HCEC 1CT (cell line): ENCODE measurements at places on chromosomes 6 and 20.

- peak; percentile 18 for DNase-seq
Observed at GRCh38 chr6:151452750-151453427, 963 bp upstream of the RMND1 start.

- no peak for DNase-seq
Observed at GRCh38 chr6:152240436-152240835, 396.7 kb downstream of the SYNE1 start.

DNA sequence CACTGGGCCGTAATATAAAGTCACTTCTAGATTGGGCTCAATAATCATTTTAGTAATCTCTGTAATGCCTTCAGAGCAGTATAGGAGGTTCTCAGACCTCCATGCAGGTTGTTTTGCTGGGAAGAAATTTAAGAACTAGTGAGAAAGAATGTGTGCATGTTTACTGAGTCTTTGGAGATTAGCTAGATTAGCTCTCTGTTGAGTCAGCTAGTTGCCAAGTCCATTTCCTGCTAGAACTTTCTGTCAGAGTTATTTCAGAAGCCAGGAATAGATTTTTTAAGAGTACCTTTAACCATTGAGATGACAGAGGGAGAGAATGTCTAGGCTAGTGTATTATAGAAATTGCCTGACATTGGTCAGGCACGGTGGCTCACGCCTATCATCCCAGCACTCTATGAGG lies 33.3 kb downstream of the ORC3 start:
- peak; percentile 4 for DNase-seq

DNA sequence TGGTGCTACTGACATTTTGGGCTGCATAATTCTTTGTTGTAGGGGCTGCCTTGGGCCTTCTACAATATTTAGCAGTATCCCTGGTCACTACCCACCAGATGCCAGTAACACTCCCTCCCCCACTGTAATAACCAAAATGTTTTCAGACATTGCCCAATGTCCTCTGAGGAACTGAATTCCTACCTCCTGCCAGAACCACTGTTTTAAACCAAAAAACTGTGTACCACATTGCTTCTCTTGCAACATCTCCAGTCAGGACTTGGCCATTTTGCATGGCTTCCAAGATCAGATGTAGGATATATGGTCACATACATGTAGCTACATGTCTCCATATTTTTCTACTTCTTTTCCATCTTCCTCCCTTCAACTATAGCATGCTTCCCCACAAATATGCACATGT lies 97.4 kb upstream of the IFNGR1 start:
- no peak for DNase-seq

DNA sequence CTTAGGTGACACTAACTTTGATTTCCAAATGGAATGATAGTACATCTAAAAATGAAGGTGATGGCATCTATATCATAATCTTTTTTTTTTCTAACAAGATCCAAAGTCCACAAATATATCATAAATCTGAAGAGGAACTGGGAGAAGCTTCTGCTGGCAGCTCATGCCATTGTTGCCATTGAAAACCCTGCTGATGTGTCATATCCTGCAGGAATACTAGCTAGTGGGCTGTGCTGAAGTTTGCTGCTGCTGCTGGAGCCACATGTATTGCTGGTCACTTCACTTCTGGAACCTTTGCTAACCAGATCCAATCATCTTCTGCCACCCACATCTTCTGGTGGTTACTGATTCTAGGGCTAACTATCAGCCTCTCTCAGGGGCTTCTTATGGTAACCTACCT lies 27.4 kb upstream of the KHDC1 start:
- peak; percentile 41 for DNase-seq

DNA sequence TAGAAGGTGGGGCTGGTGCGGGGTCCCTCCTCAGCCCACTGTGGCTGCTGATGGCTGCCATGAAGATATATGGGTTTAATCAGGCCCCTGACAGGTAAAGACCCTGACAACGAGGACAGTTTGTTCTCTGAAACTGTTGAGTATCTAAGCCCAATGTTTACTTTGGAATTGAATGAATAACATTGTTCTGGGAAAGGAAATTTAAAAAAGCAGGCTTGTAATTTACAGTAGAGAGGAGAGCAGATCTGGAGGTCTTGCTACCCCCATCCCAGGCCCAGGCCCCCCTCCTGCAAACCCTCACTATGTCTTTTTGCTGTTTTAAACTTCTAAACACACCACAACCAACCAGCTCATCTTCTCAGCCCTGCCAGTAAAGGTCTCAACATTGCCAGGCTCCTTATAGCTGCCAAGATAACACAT lies 171.3 kb downstream of the CDC5L start:
- no peak for DNase-seq

GRCh38 chr6:32843331-32843978 lies 392 bp downstream of the PSMB8 start:
- no peak for DNase-seq

- DNase-seq, result no peak
Observed at GRCh38 chr20:51574248-51575033, 31.9 kb upstream of the NFATC2 start.

DNA sequence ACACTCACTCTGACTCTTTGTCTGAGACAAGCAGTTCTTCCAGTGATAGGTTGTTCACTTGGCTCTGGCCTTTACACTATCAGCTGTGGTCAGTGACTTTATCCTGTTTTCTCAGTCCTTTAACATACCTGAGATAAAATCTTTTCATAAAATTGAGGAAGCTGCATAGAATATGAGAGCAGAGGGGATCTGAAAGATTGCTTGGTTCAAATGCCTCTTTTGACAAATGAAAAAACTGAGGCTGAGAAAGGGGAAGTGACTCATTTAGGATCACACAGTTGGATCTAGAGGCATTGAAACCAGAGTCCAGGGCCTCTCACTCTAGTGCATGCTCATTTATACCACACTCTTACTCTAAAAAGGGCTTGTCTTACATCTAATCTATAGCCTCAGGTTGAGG lies 277.0 kb upstream of the TBX18 start:
- peak; percentile 5 for DNase-seq

GRCh38 chr6:13494137-13494536 lies 6.7 kb upstream of the GFOD1 start:
- DNase-seq, result no peak

DNA sequence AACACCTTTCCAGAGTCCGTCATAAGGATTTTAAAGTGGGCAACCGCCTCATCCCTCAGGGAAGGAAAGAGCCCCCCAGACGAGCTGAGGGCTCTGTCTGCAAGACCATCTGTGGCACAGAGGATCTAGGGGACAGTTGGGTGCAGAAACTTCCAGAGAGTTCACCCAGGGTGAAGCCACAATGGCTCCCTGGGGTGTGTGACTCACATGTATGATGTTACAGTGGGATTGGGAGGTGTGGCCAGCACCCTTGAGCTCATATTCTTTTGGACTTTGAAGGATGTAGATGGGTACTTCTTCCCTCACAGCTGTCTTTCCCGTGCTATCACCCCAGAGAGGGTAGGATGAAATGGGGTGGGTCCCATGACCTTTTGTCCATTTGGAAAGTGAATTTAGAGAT lies 95.5 kb downstream of the NCR2 start:
- peak; percentile 79 for DNase-seq

GRCh38 chr6:70336996-70337742 lies 34.3 kb upstream of the COL9A1 start:
- no peak for DNase-seq

DNA sequence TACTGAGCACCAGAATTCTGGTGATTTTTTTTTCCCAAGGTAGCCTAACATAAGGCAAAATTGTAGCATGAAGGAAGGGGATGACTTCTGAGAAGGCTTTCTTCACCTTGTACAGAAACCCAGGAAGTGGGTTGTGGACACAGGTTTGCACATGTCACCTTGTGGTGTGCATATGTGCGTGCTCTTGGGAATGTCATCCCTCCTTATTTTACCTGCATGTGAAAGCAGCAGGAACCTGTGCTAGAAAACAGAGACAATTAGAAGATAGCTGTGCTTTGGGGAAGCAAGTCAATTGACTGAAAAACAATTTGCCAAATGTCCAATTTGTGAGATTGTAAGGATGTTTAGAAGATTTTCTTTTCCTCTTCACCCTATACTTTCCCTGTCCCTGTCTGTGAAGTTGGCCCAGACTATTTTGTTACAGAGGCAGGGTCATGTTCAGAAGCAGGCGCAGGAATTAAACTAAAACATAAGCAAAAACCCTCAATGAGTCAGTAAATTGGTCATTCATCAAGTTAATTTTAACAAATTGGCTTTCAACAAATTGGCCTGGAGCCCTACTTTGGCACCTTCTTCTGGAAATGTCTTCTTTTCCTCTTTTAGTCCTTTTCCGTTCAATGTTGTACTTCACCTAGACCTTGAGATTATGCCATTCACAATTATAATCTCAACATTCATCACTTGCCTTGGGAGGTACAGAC lies 261.2 kb downstream of the ADGB start:
- no peak for DNase-seq

DNA sequence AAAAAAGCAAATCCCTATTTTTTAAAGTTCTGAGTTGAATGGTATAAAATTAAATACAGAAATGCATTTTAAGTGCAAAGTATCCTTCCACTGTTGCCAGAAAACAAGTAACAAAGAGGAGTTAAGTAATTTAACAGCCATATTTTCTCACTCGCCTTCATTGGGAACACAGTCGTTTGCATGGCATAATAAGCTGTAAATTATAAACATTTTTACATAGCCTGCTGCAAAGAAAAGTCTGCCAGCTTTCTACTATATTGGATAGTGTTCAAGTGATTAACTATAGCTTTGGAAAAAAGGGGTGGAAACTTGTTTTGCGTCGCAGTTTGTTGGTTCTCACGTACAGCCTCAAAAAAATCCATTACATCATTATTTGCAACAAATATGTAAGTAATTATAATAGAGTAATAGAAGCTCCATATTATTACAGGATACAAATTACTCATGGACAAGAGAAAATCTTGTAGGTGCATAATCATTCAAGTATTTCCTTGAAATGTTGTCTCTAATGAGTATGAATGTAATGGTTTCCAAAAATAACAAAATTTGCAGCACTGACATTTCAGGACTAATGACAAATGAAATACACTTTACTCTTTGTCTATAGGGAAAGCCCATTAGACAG lies 139.3 kb downstream of the PDSS2 start:
- DNase-seq, result peak; percentile 78

GRCh38 chr6:25166955-25167748 lies 112.0 kb upstream of the CARMIL1 start:
- no peak for DNase-seq

DNA sequence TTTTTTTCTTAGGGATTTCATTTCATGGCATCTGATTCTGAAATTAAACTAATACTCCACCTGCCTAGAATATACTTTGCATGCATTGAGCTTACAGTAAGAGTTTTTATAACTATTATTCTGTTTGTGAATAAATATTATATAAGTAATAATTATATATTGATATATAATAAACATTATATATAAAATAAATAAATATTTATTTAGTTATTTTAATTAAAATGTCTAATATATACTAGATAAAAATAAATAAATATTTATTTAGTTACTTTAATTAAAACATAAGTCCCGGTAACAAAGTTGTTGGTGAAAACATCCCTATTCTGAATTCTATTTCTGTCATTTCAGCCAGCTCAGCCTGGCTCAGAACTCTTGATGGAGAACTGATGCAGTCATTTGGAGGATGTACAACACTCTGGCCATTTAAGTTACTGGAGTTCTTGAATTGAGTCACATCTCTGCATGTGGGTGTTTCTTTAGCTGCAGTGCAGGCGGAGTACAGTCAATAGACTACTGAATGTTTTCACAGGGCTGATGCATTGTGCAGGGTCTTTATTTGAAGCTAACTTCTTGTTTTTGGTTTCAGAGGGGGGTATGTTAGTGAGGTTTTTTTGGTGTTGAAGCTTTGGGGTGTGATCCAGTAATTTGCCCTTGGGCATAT lies 508.9 kb upstream of the ADGRB3 start:
- DNase-seq, result no peak

- DNase-seq, result no peak
Observed at GRCh38 chr6:36542041-36542440, 5.2 kb downstream of the STK38 start.

DNA sequence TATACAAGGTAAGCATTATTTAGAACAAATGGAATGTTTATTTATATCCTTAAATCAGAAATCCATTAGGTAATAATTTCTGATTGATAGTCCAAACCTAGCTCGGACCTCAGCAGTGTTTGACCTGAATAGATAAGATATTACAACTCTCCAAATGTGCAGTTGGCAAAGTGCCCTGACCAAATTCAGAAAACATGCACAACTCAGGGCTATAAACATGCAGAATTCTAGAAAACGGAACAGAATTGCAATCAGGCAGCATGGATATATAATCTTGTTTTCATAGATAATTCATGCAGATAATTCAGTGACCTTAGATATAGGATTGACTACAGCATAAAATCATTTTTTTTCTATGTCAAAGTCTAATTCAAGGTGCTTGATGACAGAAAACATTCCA lies 626.6 kb upstream of the CITED2 start:
- DNase-seq, result no peak

GRCh38 chr20:36145877-36146707 lies 8.4 kb upstream of the EPB41L1 start:
- no peak for DNase-seq

DNA sequence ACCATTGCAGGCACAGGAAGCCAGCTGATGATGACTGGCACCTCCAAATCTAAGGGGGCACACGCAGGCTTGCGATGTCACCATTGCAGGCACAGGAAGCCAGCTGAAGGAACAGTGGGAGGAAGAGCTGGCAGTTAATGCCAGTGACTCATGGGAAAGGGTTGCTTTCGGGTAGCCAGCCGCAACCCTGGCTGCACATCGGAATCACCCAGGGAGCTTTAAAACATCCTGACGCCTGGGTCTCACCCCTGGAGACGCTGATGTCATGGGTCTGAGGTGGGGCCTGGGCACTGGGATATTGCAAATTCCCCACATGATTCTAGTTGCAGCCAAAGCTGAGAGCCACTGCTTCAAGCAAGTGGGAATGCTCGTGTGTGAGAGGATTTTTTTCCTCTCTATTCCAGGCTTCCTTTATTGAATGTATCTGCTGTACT lies 16.1 kb upstream of the CCN6 start:
- peak; percentile 87 for DNase-seq

GRCh38 chr20:1805161-1805581 lies 90.0 kb upstream of the SIRPA start:
- DNase-seq, result no peak

DNA sequence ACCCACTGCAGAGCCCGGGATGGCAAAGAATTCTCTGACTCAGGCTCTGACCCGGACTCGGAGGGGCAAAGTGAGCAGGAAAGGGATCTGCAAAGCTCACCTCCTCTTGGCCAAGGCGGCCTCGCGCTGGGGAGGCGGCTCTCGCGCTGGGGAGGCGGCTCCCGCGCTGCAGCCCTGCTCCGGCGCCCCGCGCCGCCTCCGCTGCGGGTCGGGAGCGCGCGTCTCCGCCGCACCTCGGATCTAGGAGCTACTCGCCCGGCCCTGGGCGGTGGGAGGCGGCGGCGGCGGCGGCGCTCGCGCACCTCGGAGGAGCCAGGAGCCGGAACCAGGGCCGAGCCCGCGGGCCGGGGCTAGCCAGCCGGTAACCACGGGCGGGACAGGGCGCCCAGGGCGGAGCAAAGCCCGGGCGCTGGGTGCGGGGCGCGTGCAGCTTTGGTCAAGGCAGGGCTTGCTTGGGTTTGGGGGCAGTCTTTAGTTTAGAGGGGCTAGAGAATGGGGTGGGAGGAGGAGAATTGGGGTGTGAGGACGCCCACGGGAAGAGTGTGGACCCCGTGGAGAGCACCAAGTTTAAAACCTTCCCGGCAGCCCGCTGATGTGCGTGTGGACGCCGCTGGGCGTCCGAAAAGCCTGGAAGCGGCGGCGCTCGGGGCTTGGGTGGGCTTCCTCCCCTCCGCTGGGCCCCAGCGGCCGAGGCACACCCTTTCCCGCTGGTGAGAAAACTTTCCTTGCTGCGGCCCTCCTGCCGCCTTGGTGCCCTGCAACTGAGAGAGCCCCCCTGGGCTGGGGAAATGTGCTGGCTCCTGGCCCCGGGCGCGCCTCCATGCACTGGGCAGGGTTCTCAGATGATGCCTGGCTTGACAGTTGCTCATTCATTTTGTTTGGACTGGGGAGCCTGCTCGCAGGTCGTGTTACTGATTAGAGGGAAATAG lies at the start of gene MRAP2:
TSS of gene MRAP2 (plus strand) at position 250 of the 929 bp plus-strand sequence. CDS start 21,547 bp downstream, outside the sequence.
- DNase-seq, result no peak
